AG09319 (cell line): ENCODE measurements at places on chromosomes 4 and X.

DNA sequence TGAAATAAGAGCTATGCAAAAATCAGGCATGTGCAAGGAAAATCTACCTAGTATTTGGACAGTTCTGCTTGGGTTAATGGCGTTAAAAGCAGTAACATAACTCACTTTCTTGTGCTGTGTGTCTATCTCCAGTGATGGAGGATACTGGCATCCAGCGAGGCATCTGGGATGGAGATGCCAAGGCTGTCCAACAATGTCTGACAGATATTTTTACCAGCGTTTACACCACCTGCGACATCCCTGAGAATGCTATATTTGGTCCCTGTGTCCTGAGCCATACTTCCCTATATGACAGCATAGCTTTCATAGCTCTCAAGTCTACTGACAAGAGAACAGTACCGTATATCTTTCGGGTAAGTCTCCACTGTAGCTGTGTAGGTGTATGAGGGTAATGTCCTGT, 2.6 kb downstream of the PRDM8 start:
- no peak for DNase-seq

- DNase-seq = no peak
Observed at GRCh38 chr4:40183615-40184411, 13.0 kb upstream of the RHOH start.

DNA sequence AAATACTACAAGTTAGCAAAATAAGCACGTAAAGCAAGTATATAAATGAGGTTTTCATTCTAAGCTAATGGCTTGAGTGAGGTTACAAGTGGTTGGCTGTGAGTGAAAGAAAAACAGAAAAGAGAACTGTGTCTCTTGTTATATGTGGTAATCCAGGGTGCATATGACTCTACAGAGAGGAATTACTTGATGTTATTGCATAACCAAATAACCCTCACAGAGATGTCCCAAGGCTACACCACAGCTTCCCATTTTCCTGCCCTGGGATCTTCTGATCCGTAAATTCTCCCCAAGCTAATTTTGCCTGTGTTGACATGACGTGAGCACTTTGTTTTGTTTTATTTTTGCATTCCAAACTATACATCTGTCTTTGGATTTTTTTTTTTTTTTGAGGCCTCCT, 470.0 kb upstream of the INTU start:
- DNase-seq = peak; percentile 81

DNA sequence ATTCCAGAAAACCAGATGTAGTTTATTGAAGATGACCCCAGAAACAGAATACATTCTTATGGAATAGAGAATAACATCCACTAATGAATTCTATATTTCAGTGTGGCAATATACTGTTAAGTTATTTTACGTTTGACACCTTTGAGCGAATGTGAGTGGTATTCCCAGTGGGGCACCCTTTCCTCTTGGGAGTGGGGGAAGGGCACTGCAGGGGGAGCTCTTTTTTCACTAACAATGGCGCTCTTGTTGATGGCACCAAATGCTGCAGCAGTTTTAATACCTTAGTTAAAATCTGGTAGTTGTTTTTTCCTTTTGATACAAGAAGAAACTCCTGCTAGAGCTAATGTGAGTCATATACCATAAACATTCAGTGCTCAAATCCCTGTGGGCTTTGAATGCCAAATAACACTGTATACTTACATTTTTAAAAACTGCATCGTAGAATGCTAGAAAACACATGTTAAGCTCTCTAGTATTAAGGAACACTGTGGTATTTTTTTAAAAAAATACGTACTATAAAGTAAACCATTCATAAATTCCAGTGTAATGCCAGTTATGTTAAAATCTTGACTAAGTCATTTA, 178.5 kb downstream of the DCHS2 start:
- DNase-seq = no peak

DNA sequence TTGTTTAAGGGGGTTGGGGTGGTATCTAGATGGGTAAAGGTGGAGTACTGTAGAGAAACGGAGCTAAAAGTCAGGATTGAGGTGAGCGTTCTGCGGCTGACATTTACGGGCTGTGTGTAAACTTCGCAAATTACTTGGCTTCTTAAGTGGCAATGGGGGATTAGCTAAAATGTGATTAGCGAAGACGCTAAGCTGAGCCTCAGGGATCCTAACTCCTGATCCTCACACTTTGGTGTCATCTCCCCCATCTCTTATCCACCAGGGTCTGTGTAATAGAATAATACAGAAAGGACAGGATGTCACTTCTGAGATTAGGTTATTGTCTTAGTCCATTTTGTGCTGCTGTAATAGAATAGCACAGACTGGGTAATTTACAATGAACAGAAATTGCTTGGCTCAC, 10.6 kb upstream of the FAT1 start:
- DNase-seq = no peak

DNA sequence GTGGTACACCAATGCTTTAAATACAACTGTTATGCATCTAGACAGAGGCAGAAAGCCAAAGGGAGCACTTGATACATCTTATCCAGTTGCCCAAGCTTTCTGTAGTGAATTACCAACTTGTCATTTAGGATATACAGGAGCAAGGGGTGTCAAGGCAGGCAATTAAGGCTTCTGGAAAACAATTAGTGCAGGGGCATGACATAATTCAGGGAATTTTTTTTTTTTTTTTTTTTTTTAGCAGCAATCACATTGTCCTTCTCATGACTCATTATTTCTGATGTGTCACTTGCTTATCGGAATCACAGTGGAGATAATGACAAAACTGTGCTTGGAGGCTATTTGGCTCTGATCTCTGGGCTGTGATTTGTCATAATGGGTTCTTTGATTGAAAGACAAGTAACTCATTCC, 259.5 kb downstream of the ARHGAP24 start:
- no peak for DNase-seq

DNA sequence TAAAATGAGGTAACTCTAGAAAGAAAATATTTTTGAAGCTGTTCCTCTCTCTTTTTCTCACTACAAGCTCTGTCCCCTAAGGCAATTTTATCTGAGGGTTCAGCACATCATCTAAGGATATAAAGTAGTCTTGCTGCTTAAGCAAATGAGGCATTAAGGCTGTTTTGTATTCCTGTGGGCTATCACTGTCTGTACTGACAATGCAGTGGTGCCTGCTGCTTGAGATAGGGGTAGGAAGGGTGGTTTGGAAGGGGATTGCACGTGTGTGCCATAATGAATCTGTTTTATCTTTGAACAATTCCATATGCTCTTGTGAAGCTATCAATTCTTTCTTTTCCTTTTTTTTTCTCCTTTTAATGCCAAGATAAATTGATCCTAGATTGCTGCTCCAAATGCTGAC, 128.0 kb upstream of the ATOH1 start:
- DNase-seq = no peak

DNA sequence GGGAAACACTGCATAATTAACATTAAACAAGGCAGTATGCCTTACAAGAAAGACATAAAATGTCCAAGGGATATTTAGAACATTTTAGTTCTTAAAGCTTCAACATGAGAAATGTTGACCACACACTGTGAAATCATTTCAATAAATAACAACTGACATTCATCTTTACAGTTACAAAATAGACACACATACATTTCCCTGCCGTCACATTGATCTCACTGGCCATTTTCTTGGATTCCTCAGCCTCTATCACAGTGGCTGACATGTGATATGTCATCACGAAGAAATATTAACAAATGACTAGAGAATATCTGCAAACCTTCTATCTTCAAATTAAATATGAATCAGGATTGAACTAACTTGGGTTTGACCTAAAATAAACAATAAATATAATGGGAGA, 1.9 kb downstream of the CXCL2 start:
- DNase-seq = no peak

DNA sequence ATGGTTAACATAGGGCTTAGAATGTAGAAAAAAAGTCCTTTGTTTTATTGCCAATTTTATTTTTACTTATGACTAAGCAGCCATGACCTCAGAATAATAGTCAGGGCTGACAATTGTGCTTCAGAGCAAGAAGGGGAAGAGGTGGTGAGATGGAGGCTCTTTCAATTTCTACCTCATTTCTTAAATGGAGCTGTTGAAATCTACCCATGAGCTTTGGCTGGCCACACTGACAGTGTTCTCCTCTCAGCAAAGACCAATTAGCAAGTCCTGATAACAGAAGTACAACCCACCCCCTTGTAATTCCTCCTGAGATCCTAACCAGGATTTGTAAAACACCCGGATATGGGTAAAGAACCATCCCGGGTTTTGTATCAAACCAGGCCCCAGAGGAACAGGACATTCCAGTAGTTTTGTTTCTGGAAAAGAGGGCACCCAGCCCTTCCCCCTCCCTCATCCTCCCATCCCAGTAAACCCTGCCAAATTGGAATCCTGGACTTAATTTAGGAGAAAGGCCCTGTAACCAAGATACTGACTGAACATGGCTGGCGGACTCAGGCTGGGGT, at the start of gene HEPH:
TSS of gene HEPH (plus strand) at position 399 of the 563 bp plus-strand sequence. CDS start 6,324 bp downstream, outside the sequence.
- DNase-seq = no peak

DNA sequence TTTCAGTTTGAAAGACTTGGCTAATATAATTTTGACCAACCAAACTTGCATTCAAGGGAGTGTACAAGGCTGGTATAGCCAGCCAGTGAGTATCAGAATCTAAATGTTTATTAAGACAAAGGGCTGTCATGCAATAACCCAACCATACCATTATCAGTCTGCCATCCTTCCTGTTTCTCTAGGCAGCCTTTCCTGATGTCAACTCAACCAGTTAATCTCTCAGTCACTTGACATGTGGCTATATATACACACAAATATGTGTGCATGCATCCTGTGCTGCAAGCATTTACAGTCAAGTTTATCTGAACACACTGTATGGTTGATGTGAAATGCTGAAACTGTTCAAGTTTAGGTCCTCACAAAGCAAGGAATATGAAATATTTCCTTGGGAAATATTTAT, 17.2 kb downstream of the BTK start:
- DNase-seq = no peak

DNA sequence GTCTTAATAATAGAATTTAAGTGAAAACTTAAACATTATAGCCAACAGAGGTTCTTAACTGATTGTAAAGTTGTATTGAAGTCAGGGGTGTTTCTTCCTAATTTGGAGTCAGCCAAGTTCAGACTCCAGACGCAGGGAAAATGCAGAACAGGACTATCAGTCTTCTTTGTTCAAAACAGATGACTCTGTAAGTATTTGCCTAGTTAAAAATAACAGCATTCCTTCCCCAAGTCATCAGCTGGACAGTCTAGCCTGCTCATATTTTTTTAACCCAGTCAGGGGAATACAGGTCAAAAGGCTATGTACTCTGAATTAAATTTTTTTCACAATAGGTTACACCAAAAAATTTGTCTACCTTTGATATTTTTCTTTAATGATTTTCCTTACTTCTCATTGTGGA, 73.8 kb upstream of the DCLK2 start:
- no peak for DNase-seq

- no peak for DNase-seq
Observed at GRCh38 chr4:26558166-26558895, 25.6 kb upstream of the TBC1D19 start.

DNA sequence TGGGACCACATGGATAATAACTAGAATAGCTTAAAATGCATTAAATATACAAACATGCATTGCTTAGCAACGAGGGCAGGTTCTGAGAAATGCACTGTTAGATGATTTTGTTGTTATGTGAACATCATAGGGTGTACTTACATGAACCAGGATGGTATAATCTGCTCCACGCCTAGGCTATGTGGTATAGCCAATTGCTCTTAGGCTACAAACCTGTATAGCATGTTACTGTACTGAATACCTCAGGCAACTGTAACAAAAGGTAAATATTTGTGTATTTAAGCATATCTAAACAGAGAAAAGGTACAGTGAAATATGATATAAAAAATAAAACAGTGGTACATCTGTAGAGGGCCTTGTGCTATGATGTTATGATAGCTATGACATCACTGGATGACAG, 169.2 kb upstream of the IL15 start:
- DNase-seq = no peak

DNA sequence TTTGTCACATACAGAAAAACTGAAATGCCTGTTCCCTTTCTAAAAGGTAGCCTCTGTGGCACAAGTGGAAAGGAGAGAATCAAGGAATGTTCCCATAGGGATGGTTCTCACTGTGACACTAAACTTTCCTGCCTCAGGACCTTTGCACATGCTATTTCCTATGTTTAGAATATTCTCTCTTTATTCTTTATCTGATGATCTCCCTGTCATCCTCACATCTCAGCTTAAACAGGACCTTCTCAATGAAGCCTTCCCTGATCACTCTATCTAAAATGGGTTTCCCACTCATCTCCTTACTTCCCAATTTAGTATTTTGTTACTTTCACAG, 32.3 kb downstream of the HOPX start:
- no peak for DNase-seq

DNA sequence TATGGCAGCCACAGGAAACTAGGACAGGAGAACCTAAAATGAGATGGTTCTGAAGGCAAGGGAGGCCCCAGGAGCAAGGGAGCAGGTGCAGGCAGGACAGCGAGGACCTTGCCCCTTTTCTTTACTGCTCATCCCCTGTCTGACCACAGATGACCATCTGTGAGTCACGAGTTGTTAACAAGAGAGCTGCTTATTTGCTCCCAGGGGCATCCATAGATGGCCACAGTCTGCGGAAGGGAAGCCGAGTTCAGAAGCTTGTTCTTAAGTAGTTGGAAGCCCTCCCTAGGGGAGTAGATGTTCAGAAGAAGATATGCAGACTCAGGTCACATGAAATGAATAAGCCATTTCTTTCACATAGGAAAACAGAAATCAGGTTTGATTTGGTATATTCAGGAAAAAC, 69.4 kb downstream of the EVC2 start:
- no peak for DNase-seq

DNA sequence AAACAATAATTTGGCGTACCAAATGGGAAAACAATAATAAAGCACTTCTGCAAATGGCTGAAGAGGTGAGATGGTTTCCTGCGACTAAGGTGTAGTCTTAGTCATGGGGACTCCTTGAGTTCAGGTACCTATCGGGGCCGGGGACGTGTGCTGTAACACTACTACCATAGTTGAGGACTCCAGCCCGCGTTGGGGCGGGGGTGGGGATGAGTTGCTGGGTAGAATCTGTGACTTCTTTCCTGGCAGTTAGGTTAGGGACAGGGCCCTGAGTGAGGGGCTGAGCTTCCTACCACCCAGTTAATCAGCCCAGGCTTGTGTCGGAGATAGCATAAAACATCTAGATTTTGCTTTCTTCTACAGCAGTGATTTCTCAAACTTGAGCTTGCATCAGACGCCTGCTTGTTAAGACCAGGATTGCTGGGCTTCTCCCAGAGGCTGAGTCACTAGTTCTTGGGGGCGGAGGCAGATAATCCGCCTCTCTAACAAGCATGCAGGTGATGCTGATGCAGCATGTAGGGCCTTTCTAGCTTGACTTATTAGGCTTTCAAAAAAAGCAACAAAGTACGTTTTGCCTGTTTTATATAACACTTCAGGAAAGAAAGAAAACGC, 30.2 kb downstream of the RBBP7 start:
- DNase-seq = peak; percentile 31

- DNase-seq = no peak
Observed at GRCh38 chrX:110257889-110258288, 60.0 kb downstream of the AMMECR1 start.

- DNase-seq = no peak
Observed at GRCh38 chr4:153834901-153835300, 46.0 kb upstream of the SFRP2 start.

GRCh38 chr4:151960449-151961230, 199.8 kb upstream of the GATB start:
- DNase-seq = no peak
